ENCODE measurements at places on chromosomes 1 and 21.

- DNase-seq: peak; percentile 37
These were observed 166.1 kb downstream of the PDE4B start for GRCh38 chr1:65958561-65959350.

- DNase-seq: no peak
These were observed 14.2 kb downstream of the CD101 start for GRCh38 chr1:117015724-117016123.

DNA sequence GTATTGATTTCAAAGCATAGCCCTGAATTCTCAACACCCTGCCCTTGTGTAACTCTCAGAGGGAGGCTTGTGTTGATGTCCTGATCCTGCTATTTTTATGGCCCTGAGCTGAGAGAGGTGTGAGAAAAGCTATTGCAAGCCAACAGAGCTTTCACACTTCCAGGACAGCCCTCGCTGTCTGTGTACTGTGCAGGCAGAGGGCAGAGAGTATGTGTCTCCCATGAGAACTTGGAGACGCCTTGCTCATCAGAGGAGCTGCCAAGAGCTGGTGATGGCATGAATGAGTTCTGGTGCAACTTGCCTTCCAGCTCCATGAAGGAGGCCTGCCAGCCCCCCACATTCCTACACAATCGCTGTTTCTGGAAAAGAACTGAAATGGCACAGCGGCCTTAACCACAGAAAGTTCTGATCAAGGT, 144.1 kb upstream of the AJAP1 start:
- DNase-seq: no peak

DNA sequence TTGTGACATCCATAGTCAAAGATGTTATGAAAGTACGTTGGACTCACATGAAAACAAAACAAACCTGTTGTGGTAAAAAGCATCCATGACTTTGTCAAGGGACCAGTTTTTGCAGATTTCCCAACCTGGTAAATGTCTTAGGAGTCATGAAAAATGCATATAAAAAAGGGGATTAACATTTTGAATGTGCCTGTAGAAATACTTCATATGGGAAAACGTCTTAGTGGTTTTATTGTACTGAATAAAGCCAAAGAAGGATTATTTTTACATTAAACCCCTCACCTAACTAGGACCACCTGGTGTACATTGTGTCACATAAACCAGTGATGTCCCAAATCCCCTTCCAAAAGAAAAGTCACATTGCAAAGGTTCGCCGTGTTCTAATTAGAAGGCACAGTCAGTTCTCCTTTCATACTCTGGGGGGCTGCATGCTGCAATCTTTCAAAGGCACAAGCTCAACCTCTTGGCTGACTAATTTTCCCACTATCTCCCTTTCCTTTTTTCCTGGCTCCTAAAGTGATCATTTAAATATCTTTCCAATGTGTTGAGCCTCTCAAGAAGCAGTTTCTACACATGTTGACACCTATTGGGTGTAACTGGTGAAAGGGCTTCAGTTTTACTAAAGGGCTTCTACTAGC, 119.8 kb upstream of the SPAG17 start:
- DNase-seq: no peak

DNA sequence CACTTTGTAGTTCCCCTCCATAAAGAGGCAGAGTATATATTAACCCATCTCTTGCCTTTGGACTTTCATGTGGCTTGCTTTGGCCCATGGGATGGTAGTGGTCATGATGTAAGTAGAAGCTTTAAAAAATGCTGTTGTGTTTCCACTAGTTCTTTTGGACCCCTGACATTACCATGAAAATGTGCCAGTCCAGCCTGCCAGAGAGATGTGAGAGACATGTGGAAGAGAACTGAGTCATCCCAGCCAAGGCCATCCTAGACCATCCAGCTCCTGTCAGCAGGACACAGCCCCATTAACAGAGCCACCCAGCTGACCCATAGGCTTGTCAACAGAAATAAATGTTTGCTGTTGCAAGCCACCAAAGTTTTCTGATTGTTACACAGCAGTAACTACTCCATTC, 3.9 kb upstream of the CD101 start:
- DNase-seq: no peak

GRCh38 chr21:27329255-27329851, 362.5 kb upstream of the ADAMTS5 start:
- DNase-seq: no peak

DNA sequence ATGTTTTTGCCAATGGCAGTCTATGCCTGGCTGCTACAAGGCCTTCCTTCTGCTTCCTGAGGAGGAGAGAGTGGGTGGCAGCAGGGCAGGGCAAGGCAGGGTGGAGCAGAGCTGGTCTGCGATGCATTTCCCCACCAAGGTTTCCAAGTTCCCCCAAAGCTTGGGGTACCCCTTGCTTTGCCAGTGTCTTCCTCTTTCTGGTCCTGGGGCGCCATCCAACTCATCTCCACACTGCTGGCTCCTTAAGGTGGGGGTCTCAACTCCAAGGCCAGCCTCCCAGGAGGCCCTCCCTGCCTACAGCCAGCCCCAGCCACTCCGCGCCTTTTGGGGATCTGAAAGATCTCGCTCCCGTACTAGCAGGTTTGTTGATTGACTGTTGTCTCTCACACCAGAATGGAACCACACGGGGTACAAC, 3.9 kb upstream of the SKI start:
- DNase-seq: no peak

GRCh38 chr1:204338997-204339396, 20.7 kb downstream of the PLEKHA6 start:
- no peak for DNase-seq

DNA sequence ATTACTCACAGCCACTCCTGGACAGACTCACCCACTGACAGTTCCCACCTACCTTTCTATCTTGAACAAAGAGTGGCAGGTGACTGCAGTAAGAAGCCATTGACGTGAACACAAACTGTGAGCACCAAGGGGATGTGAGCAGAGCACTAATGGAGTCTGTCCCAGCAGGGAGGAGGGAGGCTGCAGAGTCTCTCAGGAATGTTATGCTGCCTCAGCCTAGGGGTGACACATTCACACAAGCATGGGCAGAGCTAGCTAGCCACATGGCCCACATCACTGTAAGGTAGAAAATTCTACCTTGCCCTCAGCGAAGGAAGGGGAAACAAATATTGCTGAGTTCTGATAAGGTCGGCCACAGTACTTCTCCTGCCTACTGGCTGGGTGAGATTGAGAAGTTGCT, 56.8 kb upstream of the PTGFRN start:
- DNase-seq: no peak

DNA sequence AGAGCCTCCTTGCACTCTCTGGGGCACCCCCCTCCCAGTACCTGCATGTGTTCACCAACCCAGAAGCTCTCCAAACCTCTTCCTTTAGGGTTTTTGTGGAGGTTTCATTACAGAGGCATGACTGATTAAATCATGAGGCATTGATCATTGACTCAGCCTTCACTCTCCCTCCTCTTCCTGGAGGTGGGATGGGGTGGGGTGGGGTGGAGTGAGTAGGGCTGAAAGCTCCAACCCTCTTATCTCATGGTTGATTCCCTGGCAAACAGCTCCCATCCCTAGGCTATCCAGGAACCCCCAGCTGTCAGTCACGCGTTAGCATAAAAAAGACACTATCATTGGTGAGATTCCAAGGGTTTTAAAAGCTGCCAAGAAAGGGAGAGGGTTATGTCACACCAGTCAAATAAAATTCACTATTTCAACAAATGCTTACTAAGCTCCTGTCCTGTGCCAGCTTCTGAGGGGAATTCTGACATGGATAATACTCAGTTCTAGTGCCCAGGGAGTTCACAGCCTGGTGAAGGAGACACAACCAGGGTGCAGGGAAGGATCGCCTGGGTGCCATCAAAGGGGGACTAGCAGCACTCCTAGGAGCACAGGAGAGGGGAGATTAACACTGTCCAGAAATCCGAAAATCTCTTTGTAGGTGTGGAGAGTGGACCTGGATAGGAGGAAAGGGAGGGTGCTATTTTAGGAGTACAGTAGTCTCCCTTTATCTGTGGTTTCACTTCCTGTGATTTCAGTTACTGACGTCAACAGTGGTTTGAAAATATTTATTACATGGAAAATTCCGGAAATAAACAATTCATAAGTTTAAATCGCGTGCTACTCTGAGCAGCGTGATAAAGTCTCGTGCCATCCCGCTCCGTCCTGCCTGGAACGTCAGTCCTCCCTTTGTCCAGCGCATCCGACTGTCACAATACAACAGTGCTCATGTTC, 6.8 kb upstream of the IL24 start:
- peak; percentile 16 for DNase-seq

DNA sequence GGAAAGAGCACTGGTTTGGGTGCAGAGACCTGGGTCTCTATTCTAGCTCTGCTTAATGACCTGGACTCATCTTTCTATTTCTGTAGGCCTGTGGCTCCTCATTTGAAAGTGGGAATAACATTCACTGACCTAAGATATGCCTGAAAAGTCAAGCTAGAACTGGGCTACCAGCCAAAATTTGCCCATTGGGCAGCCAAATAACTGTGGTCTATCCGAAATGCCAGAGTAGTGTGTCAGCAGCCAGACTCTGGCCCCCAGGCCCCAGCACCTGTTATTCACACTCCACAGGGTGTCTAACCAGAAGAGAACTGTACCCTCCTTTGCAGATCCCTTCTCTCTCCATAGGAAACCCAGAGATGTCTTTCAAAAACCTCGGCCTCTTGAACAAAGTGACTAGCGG, 12.6 kb downstream of the DAB1 start:
- DNase-seq: no peak

GRCh38 chr1:225348400-225348799, 79.4 kb downstream of the LBR start:
- no peak for DNase-seq

GRCh38 chr1:109661391-109661790, 5.5 kb downstream of the GSTM4 start:
- no peak for DNase-seq

GRCh38 chr21:36927719-36928117, 38.8 kb downstream of the HLCS start:
- DNase-seq: peak; percentile 79

GRCh38 chr1:227923353-227924167, 24.2 kb downstream of the WNT9A start:
- DNase-seq: no peak

DNA sequence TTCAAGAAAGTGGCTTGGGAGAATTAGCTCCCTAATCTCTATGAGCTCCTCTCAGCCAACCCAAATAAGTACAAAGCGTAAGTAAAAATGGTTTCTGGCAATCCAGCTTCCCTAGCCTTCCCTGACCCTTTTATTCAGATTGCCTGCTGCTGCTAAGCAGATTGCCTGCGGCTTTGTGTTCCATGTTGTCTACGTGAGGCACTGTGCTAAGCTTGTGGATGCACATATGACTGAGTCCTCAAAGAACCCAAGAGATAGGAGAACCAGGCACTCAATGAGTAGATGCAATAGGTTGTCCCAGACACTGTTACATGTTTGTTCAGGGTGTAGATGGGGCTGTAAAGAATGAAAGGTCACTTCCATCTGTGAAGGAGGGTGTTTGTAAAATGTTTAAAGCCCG, 6.3 kb upstream of the OSBPL9 start:
- DNase-seq: no peak

DNA sequence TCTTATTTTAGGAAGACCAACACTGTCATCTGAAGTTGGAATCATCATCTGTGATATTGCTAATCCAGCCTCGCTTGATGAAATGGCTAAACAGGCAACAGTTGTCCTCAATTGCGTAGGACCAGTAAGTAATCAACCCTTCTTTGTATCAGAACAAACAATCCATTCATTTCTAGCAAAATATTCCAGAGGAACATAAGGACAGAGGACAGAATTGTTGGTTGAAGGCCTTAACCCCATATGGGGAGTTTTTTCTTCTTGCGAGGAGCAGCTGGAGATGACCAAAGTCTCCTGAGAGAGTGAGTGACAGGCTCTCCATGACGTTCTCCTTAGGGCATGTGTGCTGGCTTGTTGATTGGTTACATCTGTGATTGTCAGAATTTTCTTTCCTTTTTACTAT, 2.7 kb downstream of the SCCPDH start:
- no peak for DNase-seq

Measured in dermis microvascular lymphatic vessel endothelial cell (primary cell).